ENCODE measurements at places on chromosomes 4 and X.

GRCh38 chr4:10007793-10008608 lies 13.3 kb downstream of the SLC2A9 start:
- no peak for DNase-seq

DNA sequence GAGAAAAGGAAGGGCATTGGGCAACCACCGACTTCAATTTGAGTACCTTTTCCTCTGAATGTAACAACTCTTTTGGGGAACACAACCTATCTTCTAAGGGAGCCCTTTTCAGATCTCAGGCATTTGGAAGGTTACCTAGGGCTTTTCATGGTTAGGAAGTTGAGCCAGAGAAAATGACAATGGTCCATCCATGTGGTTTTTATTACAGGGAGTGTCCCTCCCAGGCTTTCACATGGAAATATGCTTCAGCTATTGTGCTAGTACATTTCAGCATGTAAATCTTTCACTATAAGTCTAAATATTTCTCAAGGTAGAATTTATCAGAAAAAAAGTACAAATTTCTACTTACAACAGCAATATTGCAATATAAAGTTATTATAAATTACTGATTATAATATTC lies 259.8 kb downstream of the IQCM start:
- no peak for DNase-seq

DNA sequence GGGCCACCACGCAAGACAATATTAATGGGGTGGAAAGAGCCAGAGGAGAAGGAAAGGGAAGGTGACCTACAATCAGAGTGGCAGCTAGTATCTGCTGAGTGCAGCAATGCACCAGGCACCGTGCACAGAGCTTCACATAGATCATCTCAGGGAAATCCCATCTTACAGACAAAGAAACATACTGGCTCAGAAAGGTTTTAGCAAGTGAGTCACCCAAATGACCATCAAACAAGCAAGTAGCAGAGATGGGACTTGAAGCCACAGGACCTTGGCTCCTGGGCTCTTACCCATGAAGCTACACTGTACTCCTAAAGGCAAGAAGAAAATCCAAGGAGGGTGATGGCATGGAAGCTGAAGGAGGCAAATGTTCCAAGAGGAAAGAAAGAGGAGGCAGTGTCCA lies 6.8 kb downstream of the ANXA5 start:
- DNase-seq = no peak

DNA sequence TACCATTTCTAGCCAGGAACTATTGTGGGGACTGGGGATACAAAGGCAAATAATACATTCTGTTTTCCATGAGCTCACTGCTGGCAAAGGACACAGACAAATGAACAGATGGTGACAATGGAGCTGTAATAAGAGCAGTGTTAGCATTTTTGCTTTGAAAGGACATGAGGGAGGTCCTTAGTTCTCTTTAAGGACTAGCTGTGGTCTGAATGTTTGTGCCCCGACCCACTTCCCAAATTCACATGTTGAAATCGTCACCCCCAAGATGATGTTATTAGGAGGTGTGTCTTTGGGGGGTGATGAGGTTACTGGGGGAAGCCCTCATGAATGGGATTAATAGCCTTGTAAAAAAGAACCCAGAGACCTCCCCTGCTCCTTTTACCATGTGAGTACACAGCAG lies 30.3 kb downstream of the CCNG2 start:
- no peak for DNase-seq

DNA sequence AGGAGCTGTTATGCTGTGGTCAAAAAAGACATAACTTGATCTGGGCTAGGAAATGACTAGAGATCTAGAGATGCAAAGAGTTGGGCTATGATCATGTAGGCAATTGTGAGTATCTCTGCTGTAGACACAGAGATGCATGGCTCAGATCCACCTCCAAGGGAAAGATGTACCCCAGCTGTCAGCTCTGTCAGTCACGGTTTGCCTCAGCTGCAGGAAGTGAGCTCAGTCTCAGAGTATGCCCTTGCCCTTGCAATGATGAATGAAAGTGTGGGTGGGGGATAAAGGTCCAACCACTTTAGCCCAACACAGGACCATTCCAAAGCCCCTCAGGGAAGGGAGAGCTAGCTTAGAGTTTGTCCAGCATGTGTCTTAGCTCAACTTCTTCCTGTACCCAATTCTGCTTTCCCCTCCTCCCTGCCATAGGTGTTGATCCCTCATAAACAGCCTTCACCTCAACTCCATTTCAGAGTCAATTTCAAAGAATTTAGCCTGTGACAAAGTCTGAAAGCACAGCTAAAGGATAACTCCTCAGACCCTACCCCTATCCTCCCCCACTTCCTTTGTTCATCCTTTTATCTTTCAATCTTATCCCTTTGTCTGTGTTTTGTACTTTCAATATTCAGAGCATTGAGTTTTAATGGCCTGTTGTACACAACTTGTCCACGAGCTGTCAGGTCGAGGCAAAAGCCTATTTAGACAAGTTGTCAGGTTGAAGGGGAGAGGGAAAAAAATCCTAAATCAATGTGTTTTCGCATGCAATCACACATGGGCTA lies 90.6 kb downstream of the MID1IP1 start:
- DNase-seq = no peak

DNA sequence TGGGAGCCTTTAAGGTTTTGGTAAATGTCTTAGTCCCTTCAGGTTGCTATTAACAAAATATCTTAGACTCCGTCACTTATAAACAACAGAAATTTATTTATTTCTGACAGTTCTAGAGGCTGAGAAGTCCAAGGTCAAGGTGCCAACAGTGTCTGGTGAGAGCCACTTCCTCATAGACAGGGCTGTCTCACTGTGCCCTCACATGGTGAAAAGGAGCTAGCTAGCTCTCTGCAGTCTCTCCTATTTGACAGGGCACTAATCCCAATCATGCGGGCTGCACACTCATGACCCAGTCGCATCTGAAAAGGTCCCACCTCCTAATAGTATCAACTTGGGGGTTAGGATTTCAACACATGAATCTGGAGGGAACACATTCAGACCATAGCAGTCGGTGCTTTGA lies 63.4 kb upstream of the KLF3 start:
- no peak for DNase-seq

GRCh38 chr4:42357325-42357724 lies 40.0 kb upstream of the SHISA3 start:
- no peak for DNase-seq

GRCh38 chr4:40550948-40551462 lies 78.7 kb downstream of the RBM47 start:
- DNase-seq = no peak

DNA sequence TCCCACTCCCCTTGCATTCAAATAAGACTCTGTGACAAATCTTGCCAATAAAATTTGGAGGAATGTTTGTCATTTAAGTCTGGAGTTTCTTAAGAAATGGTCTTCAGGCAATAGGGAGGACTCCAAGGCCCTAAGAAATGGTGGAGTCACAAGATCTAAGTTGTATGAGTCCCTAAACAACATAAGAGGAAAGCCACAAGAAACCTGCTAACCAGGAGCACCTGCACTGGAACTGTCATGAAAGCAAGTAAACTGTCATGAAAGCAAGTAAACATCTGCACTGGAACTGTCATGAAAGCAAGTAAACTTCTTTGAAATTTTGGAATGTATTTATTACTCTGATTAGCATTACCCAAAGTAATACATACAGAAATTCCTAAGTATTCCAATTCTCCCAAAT lies 3.5 kb downstream of the CNOT6L start:
- no peak for DNase-seq

- DNase-seq = no peak
Observed at GRCh38 chrX:12411831-12412230, 273.6 kb downstream of the FRMPD4 start.

- no peak for DNase-seq
Observed at GRCh38 chr4:155173371-155173770, 35.1 kb upstream of the NPY2R start.

- DNase-seq = no peak
Observed at GRCh38 chrX:574251-574650, 56.3 kb upstream of the SHOX start.

DNA sequence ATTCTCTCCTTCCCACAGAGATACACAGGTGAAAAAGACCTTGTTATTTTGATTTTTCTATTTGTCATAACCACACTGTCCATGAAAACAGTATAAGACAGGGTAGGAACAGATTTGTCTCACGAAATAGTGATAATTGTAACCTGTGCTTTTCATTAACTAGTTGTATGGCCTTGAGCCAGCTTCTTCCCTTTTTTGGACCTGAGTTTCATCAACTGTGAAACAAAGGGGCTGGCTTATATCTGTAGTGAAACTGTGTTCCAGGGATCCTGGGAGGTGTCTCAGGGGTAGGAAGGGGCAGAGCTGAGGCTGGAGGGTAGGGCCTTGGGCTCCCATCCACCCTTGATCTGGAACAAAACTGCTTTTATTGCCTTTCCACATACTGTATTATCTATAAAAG lies 50.9 kb downstream of the MED28 start:
- DNase-seq = no peak
